Adrenal gland (tissue), 19 donors: ENCODE measurements at places on chromosomes 7 and 10. TPM values are rescaled to one million over a fixed set of nuclear protein-coding genes. Genes with fewer than 3 reads are reported as not detected.

DNA sequence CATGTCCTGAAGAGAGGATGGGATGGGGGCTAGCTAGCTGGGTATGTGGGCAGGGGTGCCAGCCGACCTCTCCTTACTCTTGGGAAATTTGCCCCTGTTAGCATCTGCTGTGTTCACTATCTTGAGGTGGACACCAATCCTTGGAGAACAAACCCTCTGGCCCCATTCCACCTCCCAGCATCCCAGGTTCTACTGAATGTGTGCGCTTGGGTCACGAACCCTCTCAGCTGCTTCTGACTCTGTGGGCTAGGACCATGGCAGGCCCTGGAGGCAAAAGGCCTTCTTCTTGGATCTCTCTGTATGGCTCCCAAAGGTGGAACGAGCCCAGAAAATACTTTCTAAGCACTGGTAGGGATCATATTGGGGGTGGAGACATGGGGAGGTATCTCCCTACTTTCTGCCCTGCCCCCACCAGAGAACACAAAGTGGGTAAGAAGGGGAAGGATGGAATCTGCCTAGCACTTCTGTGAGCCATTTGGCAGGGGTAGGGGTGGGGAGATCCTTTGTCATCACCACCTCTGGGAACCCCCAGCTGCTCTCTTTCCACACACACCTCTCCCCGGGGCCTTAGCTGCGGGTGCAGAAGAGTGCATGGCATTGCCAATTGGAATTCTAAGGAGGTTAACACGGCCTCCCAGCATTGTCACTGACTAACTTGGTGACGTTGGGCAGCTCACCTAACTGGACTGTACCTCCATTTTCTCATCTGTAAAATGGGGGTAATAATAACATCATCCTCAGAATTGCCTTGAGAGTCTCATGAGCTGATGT is 7.7 kb downstream of the UNC5B start:
- no peak for DNase-seq

- no peak for DNase-seq
These were observed 590.4 kb upstream of the PFKP start for GRCh38 chr10:2476812-2477553.

- DNase-seq = no peak
These were observed 237.4 kb downstream of the BAMBI start for GRCh38 chr10:28914701-28915100.

DNA sequence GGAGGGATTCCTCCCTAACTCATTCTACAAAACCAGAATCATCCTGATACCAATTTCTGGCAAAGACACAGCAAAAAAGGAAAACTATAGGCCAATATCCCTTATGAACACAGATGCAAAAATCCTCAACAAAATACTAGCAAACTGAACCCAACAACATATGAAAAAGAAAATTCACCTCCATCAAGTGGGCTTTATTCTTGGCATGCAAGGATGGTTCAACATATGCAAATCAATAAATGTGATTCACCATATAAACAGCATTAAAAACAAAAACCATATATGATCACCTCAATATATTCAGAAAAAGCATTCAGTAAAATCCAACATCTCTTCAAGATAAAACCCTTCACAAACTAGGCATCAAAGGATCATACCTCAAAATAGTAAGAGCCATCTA is 23.5 kb downstream of the SNX13 start:
- no peak for DNase-seq

- DNase-seq = no peak
These were observed 45.7 kb downstream of the ANKMY2 start for GRCh38 chr7:16599860-16600259.

DNA sequence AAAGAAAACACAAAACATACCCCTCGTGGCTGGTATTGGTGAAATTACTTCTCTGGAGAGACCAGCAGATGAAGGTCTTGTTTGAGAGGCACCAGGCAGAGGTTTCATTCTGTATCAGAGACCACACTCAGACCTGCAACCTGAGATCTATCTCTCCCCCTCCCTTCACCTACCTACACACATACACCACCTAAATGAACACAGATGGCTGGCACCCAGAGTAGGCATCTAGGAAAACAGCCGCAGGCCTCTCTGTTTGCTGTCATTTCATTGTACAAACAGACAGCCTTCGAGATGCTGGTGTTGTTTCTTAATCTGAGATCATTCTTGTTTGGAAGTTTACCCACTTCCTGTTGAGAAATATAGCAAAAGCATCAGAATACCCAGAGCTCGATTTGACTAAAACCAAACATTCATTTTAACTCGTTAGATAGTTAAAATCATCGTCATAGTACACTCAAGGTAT is 173.9 kb upstream of the SLC25A13 start:
- no peak for DNase-seq

- DNase-seq = no peak
These were observed 552.2 kb upstream of the ANKRD30A start for GRCh38 chr10:36573246-36573645.

GRCh38 chr10:107913317-107914294 is 749.1 kb upstream of the SORCS1 start:
- no peak for DNase-seq

DNA sequence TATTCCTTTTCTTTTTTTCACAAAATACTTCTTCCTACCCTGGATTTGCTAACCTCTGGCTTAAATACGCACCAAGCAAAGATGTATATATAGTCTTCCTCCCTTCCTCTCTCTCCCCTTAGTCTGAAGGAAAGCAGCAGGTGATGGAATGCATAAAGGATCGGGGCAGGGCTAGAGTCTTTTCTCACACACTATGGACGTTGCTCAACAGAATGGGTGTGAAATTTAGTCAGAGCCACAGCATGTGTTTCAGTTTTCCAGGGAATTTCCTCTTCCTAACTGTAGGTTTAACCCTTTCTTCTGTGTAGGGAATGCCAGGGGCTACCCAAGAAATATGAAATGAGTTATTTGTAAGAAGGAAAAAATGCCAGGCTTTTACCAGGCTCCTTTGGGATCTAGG is 71.4 kb upstream of the NFKB2 start:
- DNase-seq = no peak

- DNase-seq = no peak
These were observed 265.0 kb upstream of the GLI3 start for GRCh38 chr7:42502022-42502421.

DNA sequence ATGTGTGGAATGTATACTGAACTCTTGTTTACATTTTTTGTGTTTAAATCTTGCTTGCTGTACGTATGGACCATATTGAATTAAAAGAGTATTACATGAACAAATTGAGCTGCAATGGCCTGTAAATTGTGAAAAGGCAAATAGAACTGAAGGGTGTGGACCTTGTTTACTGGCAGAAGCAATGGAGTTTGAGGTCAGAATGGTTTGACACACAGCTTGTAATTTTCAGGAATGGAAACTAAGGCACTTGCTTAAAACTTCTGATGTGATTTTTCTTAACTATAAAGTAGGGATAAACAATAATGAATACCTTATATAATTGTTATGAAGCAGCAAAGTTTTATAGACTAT is 33.9 kb upstream of the COBL start:
- no peak for DNase-seq

GRCh38 chr7:54485044-54485443 is 57.1 kb upstream of the VSTM2A start:
- no peak for DNase-seq

DNA sequence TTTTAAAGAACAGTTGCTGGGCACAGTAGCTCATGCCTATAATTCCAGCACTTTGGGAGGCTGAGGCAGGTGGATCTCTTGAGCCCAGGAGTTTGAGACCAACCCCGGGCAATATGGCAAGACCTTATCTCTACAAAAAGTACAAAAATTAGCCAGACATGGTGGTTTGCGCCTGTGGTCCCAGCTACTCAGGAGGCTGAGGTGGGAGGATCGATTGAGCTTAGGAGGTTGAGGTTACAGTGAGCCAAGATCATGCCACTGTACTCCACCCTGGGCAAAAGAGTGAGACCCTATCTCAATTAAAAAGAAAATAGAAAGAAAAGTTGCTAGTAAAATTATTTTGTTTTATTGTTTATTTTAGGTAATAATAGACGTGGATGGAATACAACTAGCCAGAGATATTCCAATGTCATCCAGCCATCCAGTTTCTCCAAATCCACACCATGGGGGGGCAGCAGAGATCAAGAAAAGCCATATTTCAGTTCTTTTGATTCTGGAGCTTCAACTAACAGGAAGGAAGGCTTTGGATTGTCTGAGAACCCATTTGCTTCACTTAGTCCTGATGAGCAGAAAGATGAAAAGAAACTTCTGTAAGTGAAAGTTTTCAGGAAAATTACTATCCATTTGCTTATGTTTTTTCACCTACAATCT is 3.0 kb downstream of the NUP42 start:
- DNase-seq = no peak

GRCh38 chr7:8699875-8700624 is 266.6 kb downstream of the NXPH1 start:
- DNase-seq = no peak

GRCh38 chr10:100895896-100896295 is 16.9 kb upstream of the SLF2 start:
- no peak for DNase-seq

DNA sequence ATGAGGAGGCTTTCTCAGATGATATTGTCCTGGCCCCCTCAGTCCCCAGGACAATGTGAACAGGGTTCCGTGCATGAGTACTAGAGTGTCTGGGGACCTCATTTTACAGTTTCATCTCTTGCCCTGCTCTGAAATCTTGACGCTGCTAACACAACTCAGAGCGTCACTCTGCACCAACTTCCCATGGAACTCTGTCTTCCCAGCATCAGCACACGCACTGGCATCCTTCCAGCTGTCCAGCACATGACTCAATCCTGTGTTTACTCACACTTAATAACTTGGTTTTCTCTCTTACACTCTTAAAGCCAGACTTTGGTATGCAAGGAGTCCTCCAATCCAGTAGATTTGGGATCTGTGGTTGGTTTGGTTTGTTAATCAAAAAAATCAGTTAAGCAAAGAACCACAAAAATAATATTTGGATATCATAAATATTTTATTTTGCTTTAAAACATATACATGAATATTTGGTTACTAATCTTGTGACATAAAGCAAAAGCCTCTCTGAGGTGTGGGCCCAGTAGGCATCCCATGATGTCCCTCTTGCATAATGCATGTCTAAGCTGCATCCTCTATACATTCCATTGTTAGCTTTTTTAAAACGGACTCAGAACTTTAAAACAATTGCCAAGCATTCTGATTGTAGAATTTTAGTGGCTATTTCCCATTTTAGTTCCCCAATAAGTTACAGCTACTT is 131.0 kb downstream of the CXCL12 start:
- DNase-seq = peak; percentile 64

- DNase-seq = no peak
These were observed 185.3 kb upstream of the GDF10 start for GRCh38 chr10:47114680-47115186.

DNA sequence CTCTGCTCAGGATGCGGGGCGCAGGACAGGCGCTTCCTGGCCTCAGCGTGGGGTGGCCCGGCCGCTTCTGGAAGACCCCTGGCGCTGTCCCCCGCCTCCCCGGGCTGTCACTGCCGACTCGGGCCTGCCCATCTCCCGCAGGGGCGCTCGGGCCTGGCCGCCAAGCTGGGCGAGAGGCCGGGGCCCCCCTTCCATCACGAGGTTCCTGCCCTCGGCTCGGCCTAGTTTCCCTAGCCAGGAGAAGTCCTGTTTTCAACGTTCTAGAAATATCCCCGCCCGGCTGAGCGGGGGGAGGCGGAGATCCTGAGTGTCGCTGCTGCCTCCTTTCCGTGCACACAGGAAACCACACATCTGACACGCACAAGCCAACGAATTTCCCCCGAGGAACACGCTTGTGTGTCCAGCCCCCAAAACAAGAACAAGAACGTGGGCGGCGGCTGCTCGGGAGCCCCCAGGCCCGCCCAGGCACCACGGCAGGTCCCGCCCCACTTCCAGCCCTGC is 33.7 kb downstream of the AP5Z1 start:
- DNase-seq = no peak

DNA sequence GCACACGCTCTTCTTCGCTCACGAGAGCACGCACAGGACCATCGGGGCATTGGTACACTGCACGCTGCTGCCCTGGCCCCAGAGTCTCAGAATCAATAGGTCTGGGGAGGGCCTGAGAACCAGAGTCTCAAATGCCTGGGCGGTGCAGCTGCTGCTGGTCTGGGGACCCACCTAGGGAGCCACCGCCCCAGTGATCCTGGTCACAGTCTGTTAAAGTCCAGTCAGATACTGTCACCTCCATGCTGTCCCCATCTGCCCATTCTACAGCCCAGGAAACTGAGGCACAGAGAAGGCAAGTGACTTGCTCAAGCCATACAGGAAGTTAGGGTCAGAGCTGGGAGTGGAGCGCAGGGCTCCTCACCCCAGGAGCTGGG is 38.0 kb downstream of the ZCCHC24 start:
- DNase-seq = no peak

GRCh38 chr10:129892548-129893052 is 71.5 kb downstream of the EBF3 start:
- DNase-seq = peak; percentile 65

DNA sequence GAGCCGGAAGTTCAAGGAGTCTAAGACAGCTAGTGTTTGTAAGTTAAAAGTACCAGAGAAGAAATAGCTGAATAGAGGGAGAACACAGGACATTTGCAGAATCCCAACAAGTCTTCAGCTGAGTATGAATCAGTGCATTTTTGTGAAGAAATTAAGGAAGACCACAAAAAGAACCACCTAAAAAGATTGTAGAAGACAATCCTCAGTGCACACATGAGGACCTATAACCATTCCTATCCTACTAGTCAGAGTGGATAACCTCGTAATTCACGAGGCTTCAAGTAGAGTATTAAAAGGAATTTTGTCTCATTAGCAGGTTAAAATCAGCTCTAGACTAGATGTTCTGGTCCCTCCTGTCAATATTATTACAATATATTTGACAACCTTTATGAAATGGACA is 295.4 kb upstream of the KAT6B start:
- DNase-seq = no peak

GRCh38 chr10:50528206-50528605 is 95.5 kb downstream of the SGMS1 start:
- no peak for DNase-seq

GRCh38 chr7:117282239-117282812 is 40.5 kb downstream of the WNT2 start:
- no peak for DNase-seq

DNA sequence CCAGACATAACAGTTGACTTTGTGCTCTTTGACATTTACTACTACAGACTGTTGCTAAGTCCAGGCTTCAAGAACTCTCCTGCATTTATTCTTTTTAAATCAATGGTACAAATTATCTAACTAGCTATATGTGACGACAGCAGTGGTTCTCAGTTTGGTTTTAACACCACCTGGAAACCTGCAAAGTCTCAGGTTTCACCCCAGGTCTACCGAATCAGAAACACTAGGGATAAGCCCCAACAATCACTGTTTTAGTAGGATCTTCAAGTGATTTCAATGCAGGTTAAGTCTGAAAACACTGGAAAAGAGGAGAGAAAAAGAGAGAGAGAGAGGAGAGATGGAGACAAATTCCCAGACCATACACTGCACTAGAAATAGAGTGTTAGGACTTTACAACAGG is 519.0 kb downstream of the PCDH15 start:
- no peak for DNase-seq

Gene PRF1
- 0.17 TPM for total RNA-seq

Gene ZNF783
- 6.9 TPM for total RNA-seq

Gene PDK4
- total RNA-seq = 294 TPM

Gene CDNF
- total RNA-seq = 1.7 TPM

Gene ASZ1
- not detected for total RNA-seq

Gene PRKAR1B
- total RNA-seq = 11.3 TPM

Gene STAG3
- 1.8 TPM for total RNA-seq

Gene SPDYE8
- total RNA-seq = not detected

Gene TDRD1
- not detected for total RNA-seq

Gene OPALIN
- total RNA-seq = not detected

Gene C1GALT1
- total RNA-seq = 18.6 TPM
